ENCODE measurements at places on chromosomes 2 and 18.

DNA sequence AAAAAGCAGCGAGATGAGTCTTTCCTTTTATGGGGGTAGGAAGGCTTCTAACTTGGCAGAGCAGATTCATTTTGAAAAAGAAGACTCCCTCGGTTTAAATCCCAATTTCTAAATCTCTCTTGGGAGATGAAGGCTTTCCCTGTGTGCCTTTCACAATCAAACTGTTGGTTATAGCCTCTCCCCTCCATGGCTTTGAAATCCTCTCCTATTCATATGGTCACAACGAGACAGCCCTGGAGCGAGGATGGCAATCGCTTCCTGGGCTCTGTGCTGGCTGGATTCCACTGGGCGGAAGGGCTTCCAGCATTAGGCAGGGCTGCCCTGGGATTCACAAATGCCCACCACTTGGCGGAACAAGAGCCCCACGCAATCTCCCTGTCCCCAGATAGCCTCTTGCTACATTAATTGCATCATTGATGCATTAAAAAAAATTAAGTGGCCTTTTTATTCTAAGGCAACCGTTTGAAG, 1.6 kb downstream of the CAVIN2 start:
- no peak for DNase-seq

GRCh38 chr18:36031903-36032302, 35.5 kb downstream of the RPRD1A start:
- DNase-seq, result no peak

GRCh38 chr2:36461039-36461681, 105.6 kb downstream of the CRIM1 start:
- DNase-seq, result no peak

GRCh38 chr2:105397025-105397722, 1.7 kb downstream of the FHL2 start:
- no peak for DNase-seq

GRCh38 chr2:18346344-18346743, 214.1 kb downstream of the RDH14 start:
- no peak for DNase-seq
